Stimulated activated CD8-positive, alpha-beta memory T cell treated with anti-CD3 and anti-CD28 coated beads, Interleukin-15, amount 100 ng/mL, for 24 hours (primary cell): ENCODE measurements at places on chromosomes 5 and 9.

DNA sequence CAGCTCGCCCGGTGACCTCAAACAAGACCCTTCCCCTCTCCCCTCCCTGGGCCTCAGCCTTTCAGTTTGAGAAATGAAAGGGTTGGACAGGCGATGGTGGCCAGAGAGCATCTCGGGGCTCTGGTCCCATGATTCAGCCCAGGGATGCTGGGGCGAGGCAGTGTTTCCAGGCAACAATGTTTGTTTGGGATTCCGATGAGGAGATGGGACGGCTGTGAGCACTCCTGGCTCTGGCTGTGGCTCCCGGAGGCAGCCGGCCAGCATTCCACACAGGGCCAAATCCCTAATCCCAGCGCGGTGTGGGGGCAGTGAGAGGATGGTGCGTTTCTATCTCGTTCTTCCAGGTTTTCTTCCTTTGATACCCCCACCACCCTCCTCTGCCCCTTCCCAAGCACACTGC is 66.0 kb downstream of the HMCN2 start:
- no peak for DNase-seq

GRCh38 chr5:25516141-25516540 is 871.4 kb upstream of the CDH10 start:
- DNase-seq: no peak

GRCh38 chr5:174636094-174636493 is 88.3 kb upstream of the MSX2 start:
- no peak for DNase-seq

DNA sequence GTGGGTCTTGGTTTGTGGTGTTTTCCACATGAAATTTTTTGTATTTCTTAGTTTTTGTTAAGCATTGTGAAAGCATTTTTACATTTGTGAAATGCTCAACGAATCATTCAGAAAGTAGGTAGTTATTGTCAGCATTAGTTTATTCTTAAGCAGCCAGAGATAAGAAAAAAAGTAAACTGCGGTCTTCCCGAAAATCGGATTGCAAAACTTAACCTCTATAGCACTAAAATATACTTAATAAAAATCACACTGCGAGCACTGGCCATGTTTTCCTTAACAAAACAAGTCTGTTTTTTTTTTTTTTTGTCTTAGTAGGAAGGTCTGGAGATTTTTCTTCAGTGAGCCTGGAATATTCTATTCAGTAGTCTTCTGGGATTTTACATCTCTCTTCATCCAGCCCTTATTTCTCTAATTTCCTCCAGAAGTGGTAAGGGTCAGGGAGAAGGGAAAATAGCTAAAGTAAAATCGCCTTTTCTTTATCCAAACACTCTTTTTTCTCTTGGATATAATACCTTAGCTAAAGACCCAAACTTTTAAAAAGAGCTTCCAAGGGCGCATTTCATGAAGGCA is 289.9 kb downstream of the DMAC1 start:
- DNase-seq: no peak

DNA sequence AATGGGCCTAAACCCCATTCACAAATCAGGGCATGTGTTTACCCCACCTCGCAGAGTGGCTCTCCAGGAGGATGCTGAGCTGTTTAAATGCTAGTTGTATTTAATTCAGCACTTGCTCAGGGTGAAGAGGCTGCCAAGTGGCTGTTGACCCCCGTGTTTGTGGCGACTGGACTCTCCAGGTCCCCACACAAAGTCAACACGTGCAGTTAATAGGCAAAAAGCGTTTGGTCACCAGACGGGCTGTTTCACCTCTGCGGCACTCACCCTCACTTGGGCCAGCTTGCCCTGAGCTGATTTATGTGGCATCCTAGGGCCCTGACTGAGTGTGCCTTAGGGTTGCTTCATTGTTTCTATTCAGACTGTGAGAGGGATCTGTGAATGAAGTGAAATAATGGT is 152.3 kb downstream of the GAS1 start:
- DNase-seq: no peak

DNA sequence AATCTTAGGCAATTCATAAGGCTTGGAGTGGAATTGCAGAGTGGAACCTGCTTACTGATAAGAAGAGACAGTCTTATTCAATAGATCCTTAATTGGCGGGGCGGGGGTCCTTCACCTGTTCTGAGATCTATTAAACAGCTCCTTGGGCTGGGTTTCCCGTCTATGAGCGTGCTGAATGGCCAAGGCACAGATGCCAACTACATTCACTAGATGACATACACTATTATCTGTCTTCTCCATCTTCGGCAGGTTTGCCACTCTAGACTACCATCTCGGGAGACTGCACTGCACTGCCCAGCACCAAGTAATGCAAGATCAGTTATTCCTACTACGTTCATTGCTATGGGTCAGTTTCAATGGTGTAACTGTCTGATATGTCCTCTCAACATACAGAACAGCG is 81.5 kb downstream of the ACER2 start:
- no peak for DNase-seq

DNA sequence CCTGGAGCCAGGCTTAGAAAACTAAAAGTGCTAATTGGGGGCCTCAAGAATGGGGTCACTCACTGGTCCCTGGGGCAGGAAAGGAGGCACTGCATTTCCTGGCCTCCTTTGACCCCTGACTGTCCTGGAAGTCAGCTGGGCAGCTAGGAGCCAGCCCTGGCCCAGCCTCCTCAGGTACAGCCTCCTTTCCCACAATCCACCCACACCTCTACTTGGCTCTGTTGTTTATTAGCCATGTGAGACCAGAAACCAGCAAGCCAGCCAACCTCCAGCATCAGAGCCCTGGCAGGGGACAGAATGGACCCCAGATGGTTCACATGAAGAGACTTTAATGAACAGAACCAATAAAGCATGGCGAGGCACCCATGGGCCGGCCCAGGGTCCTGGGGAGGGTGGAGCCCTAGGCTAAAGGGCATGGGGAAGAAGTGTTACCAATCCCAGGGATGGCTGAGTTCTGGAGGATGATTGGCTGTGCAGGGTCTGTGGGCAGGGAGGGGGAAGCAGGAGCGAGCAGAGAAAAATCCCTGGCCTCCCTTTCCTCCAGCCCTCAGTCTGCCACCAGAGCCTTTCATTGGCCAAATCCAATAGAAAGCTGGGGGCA is 55.3 kb upstream of the ANGPTL2 start:
- no peak for DNase-seq
